ENCODE measurements at places on chromosomes 7 and 10.

GRCh38 chr7:157397036-157397720 is 60.4 kb downstream of the DNAJB6 start:
- no peak for DNase-seq

GRCh38 chr7:151063212-151063561 is 3.8 kb downstream of the SLC4A2 start:
- no peak for DNase-seq

- DNase-seq = no peak
These were observed 41.5 kb upstream of the CXCL12 start for GRCh38 chr10:44426247-44427034.

DNA sequence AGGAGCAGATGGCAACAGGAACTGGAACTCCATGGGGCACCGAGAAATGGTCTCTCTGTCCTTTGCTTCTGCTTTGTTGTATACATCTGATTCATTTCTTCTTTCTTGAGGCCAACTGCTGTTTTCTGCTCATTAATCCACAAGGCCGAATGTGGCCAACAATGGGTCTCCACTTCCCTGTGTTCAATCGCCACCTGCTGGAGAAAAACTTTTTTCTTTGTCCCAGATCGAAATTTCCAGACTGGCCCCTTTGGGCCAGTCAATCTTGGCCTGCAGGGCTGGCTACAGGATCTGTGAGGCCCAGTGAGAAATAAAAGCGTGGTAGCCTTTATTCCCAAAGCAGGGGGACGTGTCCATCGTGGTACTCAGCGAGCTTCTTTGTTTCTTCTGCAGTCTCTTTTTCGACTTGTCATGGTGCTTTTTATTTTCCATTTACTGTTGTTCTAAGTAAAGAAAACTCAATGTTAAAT is 58.8 kb downstream of the PARP12 start:
- peak; percentile 30 for DNase-seq

DNA sequence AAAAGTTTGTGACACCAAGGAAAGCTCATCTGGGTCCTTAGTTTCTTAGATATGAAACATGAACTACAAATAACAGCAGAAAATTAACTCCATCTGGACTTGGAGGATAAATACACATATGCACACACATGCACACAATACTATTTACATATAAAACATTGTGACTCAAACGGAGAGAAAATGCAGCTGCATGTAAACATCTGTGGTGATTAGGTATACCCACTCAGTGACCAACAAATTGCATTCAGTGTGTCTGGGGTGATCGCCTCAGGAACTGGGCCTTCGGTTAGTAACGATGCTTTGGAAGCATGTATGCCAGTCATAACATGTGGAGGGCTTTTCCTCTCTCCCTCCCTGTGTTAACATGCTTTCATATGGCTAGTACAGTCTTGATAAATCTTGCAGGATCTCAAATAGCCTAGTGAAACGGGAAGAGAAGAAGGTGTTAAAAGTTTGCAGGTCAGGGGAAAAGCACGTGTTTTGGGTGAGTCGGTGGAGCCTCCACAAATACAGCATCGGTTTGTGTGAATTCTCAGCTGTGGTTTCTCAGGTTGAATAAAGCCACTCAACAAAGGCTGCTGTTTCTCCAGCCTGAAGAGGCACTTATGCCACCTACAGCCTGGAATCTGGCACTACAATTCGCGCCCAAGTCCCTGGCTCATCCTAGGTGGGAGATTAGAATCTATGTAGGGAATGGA is 8.7 kb upstream of the GLRX3 start:
- DNase-seq = peak; percentile 68

- no peak for DNase-seq
These were observed 64.8 kb downstream of the ZNRF2 start for GRCh38 chr7:30349170-30349569.

GRCh38 chr10:20956843-20957242 is 59.7 kb upstream of the NEBL start:
- no peak for DNase-seq

- no peak for DNase-seq
These were observed 2.1 kb upstream of the IDE start for GRCh38 chr10:92575961-92576360.

- DNase-seq = no peak
These were observed 4.0 kb upstream of the MINPP1 start for GRCh38 chr10:87500646-87501048.

- no peak for DNase-seq
These were observed 622.4 kb downstream of the NRG3 start for GRCh38 chr10:82497439-82497838.

GRCh38 chr10:8269976-8270375 is 215.5 kb downstream of the GATA3 start:
- no peak for DNase-seq

GRCh38 chr7:114084472-114085312 is 165.9 kb upstream of the PPP1R3A start:
- no peak for DNase-seq

DNA sequence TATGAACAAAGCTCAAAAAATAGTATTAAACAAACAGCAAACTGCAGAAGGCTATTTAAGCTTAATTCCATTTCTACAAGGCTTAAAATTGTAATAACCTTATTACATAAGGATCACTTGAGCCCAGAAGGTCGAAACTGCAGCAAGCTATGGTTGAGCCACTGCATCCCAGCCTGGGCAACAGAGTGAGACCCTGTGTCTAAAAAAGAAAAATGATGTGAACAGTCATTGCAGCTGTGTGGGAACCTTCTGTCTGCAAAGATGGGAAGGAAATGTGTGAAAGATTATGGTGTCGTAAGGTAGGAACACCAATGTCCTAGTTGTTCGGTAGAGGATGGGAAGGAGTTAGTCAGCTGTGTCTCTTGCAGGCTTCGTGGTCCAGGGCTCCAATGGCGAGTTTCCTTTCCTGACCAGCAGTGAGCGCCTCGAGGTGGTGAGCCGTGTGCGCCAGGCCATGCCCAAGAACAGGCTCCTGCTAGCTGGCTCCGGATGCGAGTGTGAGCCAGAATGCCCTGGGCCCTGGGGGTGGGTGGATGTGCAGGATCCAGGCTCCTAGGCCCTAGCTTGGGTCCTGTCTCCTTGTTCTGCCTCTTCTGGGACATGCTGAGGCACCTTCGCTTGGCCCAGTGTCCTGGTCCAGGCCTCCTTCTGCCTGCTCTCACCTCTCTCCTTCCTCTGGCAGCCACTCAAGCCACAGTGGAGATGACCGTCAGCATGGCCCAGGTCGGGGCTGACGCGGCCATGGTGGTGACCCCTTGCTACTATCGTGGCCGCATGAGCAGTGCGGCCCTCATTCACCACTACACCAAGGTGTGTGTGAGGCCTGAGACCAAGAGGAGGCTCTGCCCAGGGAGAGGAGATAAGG is 9.1 kb downstream of the C10orf62 start:
- DNase-seq = no peak

GRCh38 chr7:97859606-97860204 is 12.5 kb downstream of the ASNS start:
- no peak for DNase-seq

- DNase-seq = no peak
These were observed 193.8 kb downstream of the CYP26A1 start for GRCh38 chr10:93267521-93267920.

GRCh38 chr7:55438757-55439525 is 73.8 kb downstream of the LANCL2 start:
- peak; percentile 82 for DNase-seq

DNA sequence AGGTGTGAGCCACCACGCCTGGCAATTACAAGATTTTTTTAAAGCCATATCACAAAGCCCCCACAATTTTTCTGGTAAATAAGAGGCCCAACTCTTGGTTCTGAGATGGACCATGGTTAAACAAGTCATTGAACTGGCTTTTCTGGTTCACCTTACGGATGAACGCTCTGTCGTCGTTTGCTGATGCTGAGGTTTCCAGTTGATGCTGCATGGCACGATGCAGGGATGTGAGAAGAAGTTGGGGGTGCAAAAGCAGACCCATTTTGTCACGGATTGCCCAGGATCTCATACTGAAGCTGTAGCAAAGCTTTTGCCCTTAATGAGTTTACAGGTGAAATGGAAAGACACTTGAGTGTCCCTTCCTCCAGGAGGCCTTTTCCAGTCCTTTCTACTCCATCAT is 2.0 kb upstream of the IL2RA start:
- DNase-seq = no peak

DNA sequence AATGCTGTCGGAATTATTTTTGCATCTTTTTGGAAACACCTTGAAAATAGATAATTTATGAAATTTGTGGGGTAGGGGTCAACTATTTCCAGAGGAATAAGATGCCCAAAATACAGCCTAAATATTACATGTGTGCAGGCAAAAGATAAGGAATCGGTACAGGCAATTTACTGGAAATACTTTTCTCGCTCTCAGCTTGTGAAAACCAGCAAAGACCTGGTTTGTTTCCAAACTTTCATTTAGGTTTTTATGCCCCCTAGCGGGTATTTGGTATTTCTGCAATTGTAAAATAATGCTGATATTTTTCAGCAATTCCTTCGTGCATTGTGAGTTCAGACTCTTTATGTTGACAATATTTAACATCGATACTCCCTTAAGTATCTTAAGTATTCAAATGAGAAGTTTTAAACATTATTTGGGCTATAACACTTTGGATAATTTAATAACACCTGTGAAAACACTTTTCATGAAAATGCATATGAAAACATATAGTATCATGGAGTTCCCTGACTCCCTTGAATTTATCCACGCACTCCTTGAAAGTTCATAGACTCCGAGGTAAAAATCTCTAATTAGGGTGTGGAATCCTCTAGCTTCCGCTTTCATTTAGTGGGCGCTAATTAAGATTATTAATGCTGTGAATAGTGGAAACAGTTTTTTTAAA is 132.4 kb downstream of the TSPAN12 start:
- no peak for DNase-seq

DNA sequence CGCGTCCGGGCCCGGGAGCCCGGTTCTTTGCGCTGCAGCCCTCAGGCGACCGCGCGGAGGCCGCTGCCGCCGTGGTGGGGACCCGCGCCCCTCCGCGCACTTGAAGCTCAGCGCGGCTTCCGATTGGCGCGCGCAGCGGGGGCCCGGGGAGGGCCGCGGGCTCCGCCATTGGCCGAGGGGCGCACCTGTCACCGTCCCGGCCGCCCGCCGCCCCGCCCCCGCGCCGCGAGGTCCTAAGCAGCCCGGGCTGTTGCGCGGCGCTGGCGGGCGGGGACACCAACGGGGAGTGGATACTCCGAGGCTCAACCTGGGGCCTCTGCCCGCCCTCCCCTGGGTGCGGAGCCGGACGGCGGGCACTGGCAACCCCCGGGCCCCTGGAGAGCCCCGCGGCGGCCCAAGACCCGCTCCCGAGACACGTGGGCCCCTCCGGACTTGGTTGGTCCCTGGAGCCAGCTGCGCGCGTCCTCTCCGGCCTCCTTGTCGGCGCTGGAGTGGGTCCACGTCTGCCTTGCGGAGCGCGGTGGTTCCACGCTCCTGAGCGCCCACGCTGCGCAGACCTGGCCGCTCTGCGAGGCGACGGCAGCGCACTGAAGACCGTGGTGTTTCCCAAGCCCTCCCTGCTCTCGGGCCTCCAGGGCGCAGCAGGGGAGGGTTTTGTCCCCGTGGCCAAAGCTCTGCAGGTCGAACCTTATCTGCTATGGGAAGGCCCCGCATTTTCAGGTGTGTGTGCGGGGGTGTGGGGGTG is at the start of gene MNX1:
Gene MNX1, minus strand, starts transcription at position 76 of the 745 bp plus-strand sequence. CDS start 313 bp downstream, outside the sequence.
- no peak for DNase-seq

- no peak for DNase-seq
These were observed 43.2 kb downstream of the IKZF1 start for GRCh38 chr7:50347693-50348092.

DNA sequence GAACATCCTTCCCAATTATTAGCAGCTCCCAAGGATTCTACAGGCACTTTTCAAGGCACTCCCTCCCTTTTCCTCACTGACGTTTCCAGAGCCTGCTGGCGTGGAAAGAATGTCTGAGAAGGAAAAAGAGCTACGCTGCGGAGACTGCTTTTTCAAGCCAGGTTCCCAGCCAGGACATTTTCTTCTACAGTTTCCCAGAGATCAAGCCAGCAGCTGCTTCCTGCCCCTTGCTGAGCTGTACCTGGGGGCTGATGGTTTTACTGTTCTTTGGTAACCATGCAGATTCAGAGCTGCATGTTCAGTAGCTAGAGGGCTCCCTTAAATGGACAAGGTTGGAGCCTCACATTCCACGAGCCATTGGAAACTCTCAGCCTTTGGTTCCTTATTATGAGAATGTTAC is 133.4 kb downstream of the EVX1 start:
- no peak for DNase-seq

DNA sequence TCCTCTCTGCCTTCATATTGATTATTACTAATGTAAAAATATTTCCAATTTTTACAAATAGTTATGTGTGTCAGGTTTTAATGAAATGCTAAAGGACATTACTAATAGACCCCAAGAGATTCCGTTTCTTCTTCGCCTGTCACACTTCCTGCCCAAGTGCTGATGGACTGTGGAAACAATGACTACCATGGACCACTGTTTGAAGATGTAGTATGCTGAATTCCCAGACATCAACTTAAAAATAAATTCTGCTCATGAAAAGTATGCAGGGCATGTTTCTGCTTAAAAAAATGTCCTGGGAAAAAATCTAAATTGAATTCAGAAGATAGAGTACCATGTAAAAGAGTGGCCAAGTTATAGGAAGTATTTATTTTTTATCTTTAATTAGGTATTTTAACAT is 52.1 kb downstream of the ST7 start:
- no peak for DNase-seq

GRCh38 chr10:92690211-92690914 is 608 bp downstream of the HHEX start:
- peak; percentile 34 for DNase-seq

- DNase-seq = peak; percentile 73
These were observed 177.1 kb upstream of the SVIL start for GRCh38 chr10:29811751-29812427.

DNA sequence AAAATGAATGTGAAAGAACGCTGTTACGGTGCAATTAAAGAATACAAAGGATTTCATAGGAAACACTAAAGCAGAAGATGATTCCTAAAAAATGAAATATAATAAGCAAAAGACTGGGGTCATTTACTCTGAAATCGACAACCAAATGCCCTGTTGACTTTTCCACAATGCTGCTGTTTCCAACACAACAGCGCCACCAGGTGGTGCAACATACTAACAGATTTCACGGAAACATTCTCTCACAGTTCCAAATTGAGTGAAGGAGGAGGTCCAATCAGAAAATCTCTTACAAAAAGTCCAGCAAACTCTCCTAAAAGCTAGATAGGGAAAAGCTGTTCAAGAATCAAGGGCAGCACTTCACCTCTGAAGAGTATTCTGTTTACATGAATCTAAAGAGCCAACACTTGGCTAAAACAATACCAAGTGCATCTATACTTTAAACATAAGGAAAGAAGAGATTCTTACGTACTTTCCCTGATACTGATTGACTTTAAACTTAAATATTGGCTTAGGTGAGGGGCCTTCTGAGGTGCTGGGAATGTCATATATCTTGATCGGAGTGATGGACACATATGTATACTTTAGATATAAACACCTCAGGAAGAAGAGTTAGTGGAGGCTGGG is 55.9 kb downstream of the UPF2 start:
- DNase-seq = peak; percentile 72
